ENCODE measurements at places on chromosomes 12 and 14.

GRCh38 chr12:1171657-1172408 is 180.8 kb downstream of the ERC1 start:
- no peak for DNase-seq

DNA sequence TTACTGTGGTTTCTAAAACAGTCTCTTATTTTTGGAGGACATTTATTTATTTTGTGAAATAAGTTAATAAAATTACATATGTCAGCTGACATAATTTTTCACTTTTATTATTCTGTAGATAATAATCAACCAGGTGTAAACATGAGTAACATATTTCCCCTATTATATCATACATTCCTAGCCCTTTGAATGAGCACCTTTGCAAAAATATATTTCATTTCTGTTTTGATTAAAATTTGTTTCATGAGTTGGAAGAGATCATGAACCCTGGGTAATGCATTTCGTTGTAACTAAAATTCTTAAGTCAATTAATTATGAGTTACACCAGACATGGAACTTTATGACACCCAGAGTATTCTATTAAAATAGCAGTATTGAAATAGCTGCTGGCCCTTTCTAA is 56.3 kb downstream of the SLC16A7 start:
- DNase-seq, result no peak

DNA sequence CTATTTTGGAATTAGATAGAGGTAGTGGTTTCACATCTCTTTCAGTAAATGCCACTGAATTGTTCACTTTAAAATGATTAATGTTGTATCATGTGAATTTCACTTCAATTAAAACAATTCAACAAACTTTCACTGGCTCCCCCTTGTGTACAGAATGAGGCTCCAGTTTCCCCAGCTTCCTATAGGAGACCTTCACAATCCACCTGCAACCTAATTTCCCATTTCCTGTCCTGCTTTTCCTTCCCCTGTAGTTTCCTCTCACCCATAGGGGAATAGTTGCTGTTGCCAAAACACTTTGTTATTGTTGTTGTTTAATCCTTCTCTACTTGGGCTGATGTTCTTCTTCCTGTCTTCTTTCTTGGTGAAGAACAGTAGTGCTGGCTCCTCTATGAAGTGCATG is 59.8 kb downstream of the NPAS3 start:
- DNase-seq, result no peak

- DNase-seq, result no peak
These were observed 5.8 kb upstream of the SLC6A13 start for GRCh38 chr12:268483-268840.

DNA sequence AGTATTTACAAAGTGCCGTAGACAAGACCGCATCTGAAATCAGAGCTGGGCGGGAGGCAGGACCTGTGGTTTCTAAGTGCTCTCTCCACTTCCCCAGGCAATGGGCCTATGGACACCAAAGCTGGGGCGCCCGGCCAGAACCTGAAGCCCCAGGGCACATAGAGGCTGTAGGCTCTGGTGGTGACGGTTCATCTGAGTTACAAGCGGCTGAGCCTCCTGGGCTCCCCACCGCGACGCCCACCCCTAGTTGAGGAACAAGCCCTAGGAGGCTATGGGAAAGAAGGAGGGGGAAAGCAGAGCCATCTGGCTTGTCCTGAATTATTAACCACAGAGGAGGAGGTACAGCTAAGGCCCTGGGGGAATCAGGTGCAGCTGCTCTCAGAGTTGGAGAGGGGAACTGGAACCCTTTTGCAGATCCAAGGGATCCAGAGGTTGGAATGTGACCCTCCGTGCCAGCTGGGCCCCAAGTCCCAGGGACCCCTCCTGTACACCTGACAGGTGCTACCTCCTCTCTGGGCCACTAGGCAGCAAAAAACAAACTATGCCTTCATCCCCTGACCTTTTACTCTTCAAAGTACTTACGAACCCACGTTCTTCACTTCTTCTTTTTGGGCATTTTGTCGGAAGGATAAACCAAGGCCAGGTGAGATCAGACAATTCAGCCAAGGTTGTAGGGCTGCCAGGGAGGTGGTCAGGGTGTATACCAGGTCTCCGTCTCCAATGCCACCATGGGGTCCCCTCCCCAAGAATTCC is 77.2 kb downstream of the ARL6IP4 start:
- DNase-seq, result no peak

DNA sequence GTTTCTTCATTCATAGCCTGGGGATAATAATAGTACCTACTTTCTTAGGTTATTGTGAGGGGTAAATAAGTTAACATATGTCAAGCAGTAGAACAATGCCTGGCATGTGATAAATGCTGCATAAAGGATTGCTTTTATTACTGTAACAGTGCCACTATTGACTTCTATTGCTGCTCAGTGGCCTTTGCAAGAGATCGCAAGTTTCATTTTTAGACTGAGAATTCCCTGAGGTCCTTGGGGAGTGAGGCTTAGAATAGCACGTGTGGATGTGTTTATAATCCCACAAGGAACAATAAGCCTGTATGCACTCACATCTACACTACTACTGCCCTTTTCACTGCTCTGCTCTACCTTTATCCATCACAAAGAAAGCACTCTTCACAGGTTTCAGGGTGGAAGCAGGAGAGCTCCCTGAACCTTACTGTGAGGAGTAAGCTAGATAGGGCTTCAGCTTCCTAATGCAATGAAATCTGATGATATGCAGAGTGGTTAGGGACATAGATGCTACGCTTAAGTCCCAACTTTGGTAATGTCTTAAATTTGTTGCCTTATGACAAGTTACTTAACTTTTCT is 302.6 kb downstream of the SNAPC1 start:
- DNase-seq, result no peak

GRCh38 chr14:23025151-23025814 is 9.4 kb downstream of the PSMB5 start:
- DNase-seq, result no peak

DNA sequence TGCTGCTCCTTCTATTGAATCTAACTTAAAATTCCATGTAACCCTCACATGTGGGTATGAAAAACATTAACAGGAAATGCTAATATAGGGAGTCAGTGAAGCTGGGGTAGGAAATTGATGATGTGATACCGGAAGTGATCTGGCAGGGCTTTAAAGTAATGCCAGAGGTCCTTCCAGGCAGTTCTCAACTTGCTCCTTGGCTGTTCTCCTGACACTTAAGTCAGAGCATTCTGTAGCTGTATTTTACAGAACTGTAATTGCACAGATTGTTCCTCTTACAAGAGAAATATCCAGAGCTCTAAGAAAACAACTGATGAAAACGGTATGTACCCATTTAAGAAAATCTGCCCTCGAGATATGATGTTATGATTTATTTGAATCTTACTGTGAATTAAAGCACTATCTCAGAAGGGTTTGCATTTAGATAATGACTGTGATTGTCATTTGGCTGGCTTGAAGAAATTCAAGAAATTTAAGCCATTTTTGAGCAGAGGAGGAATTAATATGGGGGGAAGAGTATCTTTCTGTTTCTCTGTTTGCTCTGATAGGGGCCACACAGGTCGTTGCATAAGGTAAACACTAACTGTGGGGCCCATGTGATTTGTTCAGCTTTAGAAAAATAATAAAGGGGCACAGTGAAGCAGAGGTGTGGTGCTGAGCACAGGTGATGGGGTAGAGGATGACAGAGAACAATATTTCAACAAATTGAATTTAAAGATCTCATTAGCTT is 88.4 kb downstream of the BBS10 start:
- no peak for DNase-seq

DNA sequence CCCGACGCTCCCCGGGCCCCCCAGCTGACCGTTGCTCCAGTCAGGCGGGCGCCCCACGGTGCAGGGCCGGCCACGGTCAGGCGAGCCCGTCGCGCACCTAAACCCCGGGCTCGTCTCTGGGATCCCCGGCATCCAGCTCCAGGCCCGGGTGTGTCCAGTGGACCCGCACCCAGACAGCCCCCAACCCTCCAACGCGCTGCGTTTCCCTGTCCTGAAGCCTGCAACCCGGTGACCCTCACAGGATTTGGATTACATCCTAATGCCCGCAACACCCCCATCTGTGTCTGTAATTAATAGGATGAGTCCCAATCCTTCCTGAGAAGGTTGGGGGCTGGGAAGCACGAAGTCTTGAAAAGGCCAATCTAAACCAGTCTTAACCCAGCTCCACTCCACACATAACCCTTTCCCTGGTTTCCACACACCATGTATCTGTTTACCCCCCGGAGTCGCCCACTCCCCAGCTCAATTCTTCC is 10.4 kb downstream of the CPNE6 start:
- DNase-seq, result no peak

- no peak for DNase-seq
These were observed 18.7 kb downstream of the RFX4 start for GRCh38 chr12:106601496-106601895.

Measured in stimulated activated naive CD4-positive, alpha-beta T cell treated with Interleukin-2 at 50 U/mL for 16 hours (primary cell).